ENCODE measurements at places on chromosomes 16 and 17. TPM values are rescaled to one million over a fixed set of nuclear protein-coding genes. Genes with fewer than 3 reads are reported as not detected.
A peak's percentile ranks its signal among the peaks of the same experiment; 100 is the strongest.

The TERB1 gene
- not detected for polyA plus RNA-seq

The NOS2 gene
- not detected for polyA plus RNA-seq

- DNase-seq: no peak
Measured at GRCh38 chr16:2468725-2469398, 2.2 kb upstream of the NTN3 start.

DNA sequence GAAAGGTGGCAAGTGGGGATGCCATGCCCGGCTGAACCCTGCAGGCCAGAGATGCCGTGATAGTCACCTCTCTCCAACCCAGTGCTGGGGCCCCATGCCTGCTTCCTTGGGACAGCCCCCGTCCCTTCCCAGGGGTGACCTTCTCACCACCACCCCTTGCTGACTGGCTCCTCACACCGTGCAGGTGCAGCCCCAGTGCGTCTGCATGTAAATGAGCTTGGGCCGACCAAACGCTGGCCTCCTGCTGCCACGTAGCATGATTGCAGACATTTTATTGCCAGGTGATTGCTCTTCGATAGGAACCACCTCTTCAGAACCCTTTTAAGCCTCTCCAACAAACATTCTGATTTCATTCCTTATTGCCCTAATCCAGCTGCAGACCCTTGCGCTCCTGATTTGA lies 32.5 kb downstream of the ASIC2 start:
- no peak for DNase-seq

GRCh38 chr16:13829697-13830299 lies 90.2 kb upstream of the ERCC4 start:
- no peak for DNase-seq

GRCh38 chr16:84052071-84052622 lies 9.6 kb upstream of the SLC38A8 start:
- no peak for DNase-seq

- DNase-seq: no peak
Measured at GRCh38 chr17:74259667-74260524, 14.1 kb upstream of the DNAI2 start.

DNA sequence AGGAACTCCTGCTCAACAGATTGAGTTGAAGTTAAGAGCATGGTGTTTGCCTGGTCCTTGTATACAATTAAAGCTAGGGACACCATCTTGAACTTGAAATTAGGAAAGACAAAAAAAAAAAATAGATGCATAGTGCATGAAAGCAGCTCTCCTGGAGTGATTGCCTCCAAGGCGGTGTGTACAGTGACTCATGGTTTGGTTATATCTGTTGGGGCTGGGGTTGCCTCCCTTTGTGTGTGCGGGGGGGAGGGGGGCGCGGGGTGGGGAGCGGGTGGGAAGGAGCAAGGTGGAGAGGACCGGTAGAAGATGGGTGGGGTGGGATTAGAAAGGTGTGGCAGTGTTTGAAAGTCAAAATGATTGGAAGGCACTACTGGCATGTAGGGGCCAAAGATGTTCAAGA lies 3.4 kb downstream of the TMED6 start:
- no peak for DNase-seq

- peak; percentile 72 for DNase-seq
Measured at GRCh38 chr16:24689128-24689527, 40.3 kb upstream of the TNRC6A start.

DNA sequence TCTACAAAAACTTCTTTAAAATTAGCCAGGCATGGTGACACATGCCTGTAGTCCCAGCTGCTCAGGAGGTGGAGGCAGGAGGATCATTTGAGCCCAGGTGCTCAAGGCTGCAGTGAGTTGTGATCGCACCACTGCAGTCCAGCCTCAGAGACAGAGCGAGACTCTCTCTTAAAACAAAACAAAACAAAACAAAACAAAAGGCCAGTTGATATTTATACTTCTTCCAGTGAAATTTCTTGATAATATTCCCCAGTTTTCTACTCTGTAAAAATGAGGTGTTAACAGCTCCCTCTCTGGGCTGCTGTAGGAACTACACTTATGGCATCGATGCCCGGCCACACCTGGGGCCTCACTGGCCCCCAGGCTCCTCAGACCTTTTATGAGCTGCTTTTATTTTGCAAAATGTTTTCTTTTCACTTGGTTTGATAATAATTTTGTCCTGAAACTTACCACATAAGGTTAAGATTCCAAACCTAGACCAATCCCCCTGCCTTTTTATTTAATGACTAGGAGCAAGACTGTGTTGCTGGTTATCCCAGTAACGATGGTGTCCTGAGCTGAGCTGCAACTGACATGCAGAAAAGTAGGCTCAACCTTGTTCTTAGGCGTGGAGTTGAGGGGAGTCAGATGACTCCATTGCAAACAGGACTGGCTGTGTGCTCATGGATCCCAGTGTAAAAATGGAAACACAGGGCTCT lies 17.6 kb downstream of the MAPK8IP3 start:
- peak; percentile 51 for DNase-seq

Measured in cardiac muscle cell (in vitro differentiated cells and primary cell).